ENCODE measurements at places on chromosomes 11 and 22.

- DNase-seq = no peak
Measured at GRCh38 chr11:113397212-113397611, 9.6 kb downstream of the ANKK1 start.

DNA sequence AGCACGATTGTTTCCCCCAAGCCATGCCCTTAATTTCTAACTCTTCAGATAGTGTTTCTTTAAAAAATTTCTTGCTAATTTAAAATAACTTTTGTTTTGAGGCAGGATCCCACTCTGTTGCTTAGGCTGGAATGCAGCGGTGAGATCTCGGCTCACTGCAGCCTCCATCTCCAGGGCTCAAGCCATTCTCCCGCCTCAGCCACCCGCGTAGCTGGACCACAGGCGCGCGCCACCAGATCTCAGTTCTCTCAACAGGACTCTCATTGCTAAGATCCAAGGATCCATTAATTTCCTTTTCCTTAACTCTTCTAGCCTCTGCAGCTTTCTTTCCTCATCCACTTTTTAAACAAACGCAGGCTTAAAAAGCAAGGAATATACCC, 327 bp upstream of the MED17 start:
- no peak for DNase-seq

DNA sequence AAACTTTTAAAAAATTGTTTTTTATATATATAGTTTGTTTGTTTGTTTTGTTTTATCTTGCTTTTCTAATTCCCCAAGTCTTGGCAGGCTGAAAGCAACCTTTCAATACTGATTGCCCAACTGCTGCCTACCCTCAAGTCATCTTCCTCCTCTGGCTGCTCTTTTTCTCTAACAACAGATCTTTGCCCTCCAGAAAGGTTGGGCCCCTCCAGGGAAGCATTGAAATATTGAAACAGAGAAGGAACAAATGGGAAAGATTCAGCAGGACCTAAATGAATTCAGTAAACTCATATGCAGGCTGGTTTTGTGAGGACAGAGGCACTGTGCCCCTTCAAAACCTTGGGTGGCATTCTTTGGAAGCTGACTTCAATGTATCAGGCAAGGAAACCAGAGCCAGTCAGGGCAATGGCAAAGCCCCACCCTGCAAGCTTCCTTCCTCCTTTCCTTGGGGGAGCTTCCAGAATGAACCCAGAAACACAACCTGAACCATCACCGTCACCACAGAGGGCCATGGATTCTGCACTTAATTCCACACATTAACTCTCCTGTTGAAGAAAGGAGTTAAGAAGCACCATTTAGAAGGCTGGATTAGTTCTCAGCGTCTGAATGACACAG, 815 bp upstream of the MS4A6A start:
- DNase-seq = no peak

DNA sequence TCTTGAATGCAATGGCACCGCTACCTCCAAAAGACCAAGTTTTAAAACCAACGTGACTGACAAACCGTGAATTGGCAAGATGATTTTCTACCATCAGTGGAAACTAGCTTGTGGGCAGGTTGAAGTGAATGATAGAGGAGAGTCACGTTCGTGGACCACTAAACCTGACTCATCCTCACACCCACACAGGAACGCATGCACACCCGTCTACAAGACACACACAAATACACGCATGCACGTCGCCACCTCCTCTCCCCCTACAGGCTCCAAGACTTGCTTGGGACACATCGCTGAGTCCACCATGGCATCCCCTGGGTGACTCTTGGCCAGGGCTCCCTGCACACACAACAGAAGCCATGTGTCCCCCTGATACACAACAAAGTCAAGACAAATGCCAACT, 14.4 kb downstream of the TMPRSS6 start:
- DNase-seq = no peak

DNA sequence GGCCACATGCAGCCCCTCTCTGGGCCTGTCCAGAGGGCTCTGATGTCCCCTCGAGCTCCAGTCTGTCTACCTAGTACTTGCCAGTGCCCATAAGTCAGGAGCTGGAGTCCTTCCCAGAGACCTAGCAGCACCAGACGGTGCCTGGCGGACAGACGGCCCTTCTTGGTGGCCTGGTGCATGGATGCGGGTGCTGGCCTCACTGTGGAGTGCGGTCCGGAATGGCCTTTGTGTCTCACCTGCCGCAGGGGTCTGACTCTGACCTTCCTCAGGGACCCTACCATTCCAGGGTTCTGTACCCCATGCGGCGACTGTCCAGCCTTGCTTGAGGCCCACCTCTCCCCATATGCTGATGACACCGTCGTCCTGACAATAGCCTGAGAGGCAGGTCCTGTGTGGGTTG, 29.4 kb upstream of the SMIM38 start:
- DNase-seq = no peak

DNA sequence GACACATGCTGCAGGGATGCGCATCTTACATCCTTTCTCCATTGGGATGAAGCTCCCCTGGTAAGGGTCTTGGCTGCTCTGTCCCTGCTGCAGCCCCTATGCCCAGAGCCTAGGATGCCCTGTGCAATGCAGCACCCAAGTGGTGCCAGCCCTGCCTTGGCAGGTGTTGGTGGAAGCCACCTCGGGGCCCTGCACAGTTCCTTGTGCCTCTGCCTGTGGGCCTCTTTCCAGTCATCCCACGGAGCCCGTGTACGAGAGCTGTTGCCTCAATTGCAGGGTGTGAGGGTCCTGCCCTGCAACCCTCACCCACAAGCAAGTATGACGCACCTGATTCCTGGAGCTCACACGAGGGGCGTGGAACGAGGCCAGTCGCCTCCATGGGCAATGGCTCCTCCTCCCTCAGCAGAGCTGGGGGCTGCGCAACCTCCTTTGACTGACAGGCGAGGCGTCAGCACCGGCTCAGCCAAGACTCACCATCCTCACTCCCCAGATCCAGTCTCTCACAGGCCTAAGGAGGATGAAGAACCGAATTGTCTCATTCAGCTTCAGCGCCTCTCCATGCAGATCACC, 719.6 kb downstream of the BRD1 start:
- no peak for DNase-seq

GRCh38 chr11:63888170-63889086, 28.5 kb downstream of the RCOR2 start:
- no peak for DNase-seq

DNA sequence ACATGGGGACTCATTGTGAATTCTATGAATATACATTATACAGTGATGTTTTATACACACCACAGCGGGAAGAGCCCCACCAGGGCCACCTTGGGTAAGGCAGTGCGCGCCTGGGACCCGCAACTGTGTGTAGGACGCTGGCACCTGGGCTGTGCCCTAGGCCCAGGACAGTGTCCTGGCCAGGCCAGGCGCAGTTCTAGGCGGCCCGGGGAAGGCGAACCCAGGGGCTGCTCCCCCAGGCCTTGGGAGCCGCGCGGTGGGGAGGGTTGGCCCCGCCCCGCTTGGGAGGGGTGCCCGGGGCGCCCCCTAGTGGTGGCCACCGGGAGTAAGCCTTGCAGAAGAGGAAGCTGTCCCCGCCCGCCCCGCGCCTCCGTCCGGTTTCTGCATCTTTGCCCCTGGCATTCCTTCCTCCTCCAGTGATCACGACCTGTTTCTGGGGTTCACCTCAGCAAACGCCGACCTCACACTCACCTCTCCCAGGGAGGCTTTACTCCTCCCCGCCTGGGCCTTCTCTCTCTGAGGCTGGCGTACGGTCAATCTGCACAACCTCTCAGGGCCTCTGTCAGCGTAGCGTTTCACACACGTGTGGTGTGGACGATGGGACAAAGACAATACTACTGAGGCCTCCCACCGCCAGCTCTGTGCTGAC, 9.5 kb upstream of the EHD1 start:
- no peak for DNase-seq

- DNase-seq = no peak
Measured at GRCh38 chr22:26362471-26362870, 66.6 kb upstream of the ASPHD2 start.

DNA sequence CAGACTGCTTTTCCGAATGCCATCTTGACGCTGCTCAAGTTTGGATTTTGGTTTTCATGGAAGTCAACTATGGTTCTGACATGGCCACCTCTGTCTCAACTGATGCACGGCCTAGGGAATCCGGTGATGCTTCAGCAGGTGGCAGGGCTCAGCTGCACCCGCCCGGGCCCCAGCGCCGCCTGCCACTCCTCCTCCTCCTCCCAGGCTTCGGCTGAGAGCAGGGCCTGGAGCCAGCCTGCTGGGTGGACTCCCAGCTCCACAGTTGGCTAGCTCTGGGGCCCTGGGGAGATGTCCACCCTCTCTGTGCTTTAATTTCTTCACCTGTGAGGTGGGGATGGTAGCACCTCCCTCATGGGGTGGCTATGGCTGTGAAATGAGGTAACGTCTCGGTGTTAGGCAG, 20.3 kb upstream of the NFAM1 start:
- DNase-seq = no peak

GRCh38 chr11:3984896-3985295, 109.7 kb upstream of the RRM1 start:
- DNase-seq = no peak

DNA sequence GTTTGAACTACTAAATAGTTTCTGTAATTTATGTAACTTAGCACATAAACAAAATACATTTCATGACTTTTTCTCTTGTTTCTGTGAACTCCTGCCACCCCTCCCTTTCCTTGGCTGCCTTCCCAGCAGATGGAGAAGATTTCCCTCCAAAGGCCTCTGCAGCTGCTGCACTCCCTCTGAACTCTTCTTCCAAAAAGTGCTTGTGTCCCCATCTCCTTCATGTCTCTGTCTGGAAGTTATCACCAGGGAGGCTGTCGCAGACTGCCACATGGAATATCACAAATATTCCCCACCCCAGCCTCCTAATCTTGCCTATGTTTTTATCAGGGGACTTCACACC, 1068.3 kb downstream of the OPCML start:
- no peak for DNase-seq

- no peak for DNase-seq
Measured at GRCh38 chr11:83521647-83522596, 235.8 kb upstream of the CCDC90B start.

GRCh38 chr11:120917559-120918239, 106.2 kb upstream of the TBCEL start:
- DNase-seq = no peak

- no peak for DNase-seq
Measured at GRCh38 chr11:113496026-113496651, 20.9 kb upstream of the DRD2 start.

DNA sequence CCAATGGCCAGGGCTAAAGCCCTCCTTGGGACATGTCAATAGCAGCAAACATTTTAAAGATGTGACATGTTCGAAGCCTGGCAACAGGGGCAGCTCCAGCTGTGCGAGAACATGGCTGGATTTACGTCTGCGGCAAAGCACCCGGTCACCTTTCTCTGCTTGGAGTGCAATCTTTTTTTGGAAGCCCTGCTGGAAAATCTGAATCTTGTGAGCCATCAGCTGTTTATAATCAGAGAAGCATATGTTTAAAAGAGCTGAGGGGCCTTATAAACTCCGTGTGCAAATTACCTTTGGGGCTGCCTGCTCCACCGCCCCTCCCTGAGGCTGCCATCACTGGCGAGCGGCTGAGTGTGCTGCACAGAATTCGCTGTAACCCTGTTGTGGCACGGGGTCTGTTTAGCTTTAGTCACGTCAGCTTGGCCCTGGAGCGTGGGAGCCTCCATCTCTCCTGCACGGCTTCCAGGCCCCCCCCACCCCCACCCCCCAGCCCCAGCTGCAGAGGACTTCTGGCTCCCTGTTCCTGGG, 9.0 kb upstream of the KCNQ1OT1 start:
- DNase-seq = no peak

DNA sequence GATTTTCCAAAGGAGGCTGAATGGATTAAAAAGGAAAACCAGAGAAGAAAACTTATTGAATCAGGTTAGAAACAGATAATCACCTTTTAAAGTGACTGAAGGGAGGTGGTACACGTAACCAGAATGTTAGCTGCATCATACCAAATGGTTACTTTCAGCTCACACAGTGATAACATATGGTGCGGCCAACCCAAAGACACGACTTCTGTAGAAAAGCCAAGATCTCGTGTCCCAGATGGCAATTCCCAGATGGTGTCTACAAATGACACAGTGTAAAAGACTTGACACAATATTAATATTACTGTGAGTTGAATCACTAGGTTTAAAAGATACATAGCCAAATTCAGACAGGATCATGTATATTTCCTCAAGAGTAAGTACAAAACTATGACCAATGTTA, 5.2 kb downstream of the PPP2R1B start:
- no peak for DNase-seq

GRCh38 chr11:132838627-132839026, 693.7 kb downstream of the OPCML start:
- DNase-seq = no peak

DNA sequence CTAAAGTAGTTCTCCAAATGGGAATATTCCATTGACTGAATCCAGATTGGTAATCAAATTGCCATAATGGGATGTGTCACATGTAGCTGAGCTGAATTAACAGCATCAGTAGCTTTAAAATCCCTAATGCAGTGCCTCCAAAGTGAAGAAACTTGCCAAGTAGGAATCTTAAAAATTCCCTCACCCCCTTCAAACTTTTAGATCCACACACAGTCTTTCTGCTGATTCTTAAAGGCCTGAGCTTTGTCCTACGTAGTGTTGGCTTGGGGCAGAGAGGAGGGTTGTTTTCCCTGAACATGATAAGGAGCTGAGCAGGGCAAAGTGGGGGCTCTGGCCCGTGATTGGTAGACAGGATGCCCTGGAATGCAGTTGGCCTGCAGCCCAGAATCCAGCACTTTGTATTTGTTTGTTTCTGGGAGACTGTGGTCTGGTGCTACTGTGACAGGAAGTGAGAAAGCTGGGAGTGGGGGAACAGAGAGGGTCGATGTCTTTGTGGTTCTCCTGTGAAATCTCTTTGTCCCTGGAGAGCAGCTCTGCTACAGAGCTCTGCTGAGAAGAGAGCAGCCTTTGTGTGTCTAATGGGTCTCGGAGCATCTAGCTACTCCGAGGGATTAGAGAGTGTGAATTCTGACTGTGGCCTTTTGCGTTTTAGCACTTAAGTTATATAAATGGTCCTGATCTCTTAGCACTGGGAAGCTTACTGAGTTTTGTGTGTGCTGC, 16.9 kb downstream of the CTNND1 start:
- no peak for DNase-seq

DNA sequence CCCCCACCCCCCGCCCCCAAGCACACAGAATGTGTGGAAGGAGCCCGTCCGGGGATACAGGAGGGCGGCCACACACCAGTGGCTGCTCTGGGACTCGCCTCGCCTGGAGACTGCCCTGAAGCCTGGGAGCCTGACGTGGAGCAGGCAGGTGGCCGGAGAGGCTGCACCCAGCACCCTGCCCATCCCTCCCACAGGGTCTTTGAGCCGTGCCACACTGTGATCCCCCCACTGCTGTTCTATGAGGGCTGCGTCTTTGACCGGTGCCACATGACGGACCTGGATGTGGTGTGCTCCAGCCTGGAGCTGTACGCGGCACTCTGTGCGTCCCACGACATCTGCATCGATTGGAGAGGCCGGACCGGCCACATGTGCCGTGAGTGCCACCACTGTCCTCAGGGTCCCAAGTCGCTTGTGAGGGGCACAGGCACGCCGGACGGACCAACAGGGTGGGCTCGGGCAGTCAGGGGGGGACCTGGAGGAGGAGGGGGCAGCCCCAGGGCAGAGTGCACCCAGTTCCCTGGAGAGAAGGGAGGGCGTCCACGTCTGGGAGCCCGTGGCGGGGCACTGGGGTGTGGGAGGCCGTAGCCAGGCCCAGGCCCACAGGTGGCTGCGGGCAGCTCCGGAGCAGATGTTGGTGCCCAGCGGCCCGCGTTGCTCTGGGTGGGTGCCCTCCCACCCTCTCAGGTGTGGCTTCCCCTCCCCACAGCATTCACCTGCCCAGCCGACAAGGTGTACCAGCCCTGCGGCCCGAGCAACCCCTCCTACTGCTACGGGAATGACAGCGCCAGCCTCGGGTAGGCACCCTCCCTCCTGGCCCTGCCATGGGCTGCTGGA, 27.0 kb upstream of the MUC5B start:
- no peak for DNase-seq

GRCh38 chr11:33110083-33110482, 51.2 kb downstream of the CSTF3 start:
- no peak for DNase-seq
